Cortex of kidney (tissue), 1 donor: ENCODE measurements at places on chromosomes 1 and 21.

DNA sequence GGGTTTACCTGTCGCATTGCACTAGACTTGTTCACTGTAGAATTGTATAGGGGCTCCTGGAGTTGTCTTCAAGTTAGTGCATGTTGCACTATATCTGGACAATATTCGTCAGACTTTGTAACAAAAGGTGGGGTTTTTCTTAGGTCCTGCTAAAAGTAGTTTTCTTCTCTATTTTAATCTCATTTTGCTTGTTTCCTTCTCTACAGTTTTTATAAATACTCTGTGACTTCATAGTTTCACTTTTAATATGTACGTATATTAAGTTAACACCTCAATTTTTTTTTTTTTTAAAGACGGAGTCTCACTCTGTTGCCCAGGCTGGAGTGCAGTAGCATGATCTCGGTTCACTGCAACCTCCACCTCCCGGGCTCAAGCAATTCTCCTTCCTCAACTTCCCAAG, 26.5 kb upstream of the MRPS6 start:
- DNase-seq, result no peak

- no peak for DNase-seq
These were observed 125.0 kb upstream of the JUN start for GRCh38 chr1:58908561-58909560.

DNA sequence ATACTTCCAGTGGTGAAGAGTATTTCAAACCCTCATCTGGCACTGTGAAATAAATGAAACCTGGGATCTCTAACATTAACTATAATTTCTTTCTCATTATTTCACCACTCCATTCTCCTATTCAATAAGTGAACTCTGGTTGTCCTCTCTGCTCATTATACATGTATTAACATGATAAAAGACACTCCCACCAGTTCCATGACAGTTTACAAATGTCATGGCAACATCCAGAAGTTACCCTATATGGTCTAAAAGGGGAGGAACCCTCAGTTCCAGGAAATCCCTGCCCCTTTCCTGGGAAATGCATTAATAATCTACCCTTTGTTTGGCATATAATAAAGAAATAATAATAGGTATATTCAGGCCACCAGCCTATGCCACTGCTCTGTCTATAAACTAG, 62.7 kb upstream of the BRINP3 start:
- no peak for DNase-seq

GRCh38 chr1:9249534-9250410, 15.2 kb downstream of the H6PD start:
- DNase-seq, result no peak

DNA sequence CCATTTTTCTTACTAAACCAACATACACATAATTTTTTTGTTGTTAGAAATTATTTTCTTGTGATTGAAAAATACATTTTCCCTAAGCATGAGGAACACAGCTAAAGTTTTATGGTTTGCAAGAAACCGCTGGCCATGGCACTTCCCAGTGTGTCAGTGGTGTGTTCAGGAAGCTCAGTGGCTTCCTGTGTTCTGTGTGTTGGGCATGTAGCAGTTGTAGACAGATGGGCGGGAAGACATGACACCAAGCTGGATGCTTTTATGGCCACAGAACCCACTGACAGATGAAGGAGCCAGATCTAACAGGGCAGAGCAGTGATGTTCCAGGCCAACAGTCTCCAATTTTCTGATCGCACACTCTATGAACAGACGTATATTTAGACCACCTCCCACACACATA, 119.8 kb downstream of the GALNT2 start:
- DNase-seq, result no peak

- DNase-seq, result no peak
These were observed 10.6 kb downstream of the RNU1-1 start for GRCh38 chr1:16503494-16503893.

DNA sequence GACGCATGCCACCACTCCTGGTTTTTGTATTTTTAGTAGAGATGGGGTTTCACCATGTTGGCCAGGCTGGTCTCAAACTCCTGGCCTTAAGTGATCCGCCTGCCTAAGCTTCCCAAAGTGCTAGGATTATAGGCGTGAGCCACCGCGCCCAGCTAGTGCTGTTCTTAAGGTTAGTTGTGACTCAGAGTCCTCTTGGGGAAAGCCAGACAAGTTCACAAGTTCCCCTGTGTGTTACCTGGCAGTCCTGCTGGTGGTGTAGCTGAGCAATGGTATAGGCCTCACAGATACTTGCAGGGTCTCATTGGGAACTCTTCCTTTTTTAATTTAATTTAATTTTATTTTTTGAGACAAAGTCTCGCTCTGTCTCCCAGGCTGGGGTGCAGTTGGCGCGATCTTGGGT, 10.6 kb downstream of the CFAP126 start:
- no peak for DNase-seq

DNA sequence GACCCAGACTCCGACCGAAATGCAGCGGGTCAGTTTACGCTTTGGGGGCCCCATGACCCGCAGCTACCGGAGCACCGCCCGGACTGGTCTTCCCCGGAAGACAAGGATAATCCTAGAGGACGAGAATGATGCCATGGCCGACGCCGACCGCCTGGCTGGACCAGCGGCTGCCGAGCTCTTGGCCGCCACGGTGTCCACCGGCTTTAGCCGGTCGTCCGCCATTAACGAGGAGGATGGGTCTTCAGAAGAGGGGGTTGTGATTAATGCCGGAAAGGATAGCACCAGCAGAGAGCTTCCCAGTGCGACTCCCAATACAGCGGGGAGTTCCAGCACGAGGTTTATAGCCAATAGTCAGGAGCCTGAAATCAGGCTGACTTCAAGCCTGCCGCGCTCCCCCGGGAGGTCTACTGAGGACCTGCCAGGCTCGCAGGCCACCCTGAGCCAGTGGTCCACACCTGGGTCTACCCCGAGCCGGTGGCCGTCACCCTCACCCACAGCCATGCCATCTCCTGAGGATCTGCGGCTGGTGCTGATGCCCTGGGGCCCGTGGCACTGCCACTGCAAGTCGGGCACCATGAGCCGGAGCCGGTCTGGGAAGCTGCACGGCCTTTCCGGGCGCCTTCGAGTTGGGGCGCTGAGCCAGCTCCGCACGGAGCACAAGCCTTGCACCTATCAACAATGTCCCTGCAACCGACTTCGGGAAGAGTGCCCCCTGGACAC, 534 bp downstream of the C1orf56 start:
- no peak for DNase-seq

DNA sequence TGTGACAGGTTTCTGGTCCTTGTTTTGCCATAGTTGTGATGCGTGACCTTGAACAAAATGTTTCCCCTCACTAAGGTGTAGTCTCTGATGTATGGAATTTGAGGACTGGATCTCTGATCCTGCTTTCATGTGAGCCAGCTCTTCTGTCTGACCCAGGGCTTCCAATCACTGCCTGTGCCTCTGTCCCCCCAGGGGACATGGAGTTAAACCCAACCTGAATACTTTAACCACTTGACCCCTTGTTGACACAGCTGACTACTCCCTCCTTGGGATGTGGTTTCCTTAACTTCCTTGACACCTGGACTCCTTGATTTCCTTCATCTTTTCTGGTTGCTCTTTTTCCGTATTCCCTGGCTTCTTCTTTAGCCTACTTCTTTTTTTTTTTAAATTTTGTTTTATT, 36.0 kb upstream of the SSBP3 start:
- no peak for DNase-seq

GRCh38 chr21:32322676-32323075, 24.0 kb downstream of the MRAP start:
- no peak for DNase-seq

DNA sequence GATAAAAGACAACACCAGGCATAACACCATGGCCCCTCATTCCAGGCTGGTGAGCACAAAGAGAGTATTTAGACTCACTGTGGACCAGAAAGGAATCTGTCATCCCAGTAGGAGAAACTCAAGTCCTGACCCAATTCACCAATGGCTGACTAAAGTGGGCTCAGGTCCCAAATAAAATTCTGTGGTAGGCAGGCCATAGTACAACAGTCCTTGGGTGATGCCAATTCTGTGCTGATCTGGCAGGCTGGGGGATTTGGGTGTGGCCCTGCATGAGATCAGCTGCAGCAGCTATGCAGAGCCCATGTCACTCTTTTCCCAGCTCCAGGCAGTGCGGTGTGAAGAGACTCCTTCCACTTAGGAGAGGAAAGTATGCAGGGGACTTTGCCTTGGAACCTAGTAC, 245.1 kb downstream of the LBR start:
- no peak for DNase-seq

- no peak for DNase-seq
These were observed 75.7 kb upstream of the C1orf87 start for GRCh38 chr1:60149251-60149650.

DNA sequence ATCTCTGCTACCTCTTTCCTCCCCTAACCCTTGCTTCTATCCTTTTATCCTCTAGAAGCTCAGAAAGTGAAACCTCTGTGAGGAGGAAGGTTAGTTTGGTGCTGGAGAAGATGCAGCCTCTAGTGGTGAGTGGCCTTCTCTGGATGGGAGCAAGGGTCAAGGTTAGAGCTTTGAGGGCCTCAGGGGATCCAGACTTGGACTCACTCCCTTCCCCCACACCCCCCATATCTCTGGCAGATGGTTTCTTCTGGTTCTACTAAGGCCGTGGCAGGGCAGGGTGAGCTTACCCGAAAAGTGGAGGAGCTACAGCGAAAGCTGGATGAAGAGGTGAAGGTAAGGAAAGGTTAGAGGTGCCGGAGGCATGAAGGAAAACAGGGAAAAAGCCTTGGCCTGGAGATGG, 9.2 kb downstream of the CGN start:
- no peak for DNase-seq

DNA sequence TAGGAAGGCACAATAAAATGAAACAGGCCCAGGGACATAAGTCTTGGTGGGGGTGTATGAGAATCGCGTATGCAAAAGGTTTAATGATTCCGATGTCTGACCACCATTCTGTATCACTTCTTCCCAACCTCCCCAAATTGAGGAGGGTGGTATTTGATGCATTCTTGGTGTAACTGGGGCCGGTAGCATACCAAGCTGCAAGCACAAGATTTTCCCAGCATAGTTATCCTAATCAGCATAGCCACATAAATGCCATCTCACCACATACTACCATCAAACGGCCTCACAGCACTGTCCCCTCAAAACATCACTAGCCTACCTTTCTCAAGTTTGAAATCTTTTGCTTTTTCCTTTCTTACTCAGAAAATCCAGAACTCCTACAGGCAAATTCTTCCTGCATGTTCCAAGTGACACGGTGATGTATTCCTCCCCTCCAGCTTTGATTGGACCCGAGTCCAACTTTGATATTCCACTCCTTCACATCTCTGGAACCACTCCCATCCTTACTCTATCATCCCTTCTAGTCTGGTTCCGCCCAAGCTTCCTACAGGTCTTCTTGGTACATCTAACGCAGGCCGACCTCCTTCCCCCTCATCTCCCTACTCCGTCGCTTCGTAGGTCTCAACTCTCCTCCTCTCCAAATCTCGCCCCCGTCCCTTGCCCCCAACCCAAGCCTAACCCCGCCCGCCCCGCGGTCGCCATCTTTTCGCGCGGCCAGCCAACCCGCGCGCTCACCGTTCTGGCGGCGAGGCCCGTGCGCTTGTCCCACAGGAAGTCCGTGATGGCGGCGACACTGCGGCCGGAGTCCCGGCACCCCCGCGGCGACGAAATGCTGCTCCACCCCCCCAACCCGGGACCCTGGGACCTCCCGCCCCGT, 600 bp downstream of the CLK2 start:
- no peak for DNase-seq

GRCh38 chr1:72284348-72285073, 2.2 kb upstream of the NEGR1 start:
- no peak for DNase-seq

GRCh38 chr21:44303490-44303981, 3.7 kb downstream of the PFKL start:
- no peak for DNase-seq

DNA sequence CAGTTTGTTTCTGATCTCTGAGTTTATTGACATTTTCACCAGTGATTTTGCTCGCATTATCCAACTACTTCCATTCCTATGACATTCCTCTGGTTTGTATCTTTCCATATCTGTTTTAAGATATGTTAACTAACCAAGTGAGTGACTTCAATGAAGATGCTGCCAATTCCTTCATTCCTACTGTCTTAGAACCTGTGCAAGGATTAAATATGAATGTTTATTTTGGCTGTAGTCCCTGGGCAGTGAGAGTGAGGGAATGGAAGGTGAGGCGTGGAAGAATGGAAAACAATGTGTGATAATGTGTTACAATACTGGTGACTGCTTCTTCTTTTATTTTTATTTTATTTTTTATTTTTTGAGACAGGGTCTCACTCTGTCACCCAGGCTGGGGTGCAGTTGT, 183.0 kb downstream of the SDCCAG8 start:
- DNase-seq, result no peak

DNA sequence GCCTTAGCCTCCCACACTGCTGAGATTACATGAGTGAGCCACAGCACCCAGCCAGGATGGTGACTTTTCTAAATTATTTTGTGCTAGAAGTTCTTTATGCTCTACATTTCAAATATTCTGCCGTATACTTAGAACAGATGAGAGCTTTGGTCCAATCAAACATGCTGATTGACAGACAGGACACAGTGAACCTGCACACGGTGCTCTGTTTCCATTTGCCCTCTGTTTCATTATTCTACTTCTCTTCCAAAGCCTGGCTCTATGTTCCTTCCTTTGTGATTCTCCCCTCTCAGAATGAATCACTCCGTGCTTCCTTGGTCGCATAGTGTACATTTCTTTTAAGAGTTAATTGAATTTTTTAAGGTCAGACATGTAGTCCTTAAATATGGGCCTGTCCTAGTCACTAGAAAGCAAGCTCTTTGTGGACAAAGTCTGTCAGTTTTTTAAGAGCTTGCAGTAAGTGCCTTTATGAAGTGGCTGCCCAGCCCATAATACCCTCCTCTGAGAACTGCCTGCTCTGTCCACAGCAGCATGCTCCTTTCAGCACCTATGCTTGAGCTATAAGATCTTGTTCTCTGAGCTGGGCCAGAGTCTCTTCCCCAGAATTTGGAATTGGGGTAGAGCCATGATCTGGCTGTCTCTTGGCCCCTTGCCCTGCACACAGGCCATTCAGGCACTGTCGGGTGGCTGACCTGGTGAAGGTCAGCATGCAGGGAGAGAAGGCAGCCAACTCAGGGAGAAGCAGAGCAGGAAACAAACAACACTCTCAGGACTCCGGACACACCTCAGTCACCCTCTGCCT, 66.8 kb upstream of the SLC44A3 start:
- DNase-seq, result no peak

DNA sequence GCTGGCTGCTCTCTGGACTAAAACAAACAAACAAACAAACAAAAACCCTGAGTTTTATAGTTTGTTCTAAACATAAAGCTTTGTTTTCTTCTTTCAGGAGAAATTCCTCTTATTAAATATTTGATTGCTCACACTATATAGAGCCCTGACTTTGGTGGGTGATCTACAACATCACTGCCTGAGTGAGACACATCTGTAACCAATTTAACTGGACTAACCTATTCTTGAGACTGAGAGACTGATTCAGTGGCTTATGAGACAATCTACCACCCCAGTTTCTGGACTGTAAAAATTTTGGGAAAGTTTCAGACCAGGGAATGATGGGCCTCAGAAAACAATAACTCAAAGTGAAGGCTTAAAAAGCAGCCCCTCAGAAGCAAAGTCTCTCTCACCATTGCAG, 537.0 kb downstream of the NEGR1 start:
- no peak for DNase-seq

GRCh38 chr1:51963592-51964308, 26.8 kb downstream of the RAB3B start:
- no peak for DNase-seq
